Esophagus muscularis mucosa (tissue), 4 donors: ENCODE measurements at places on chromosomes 2 and 18.

GRCh38 chr2:203732092-203732952 lies 25.9 kb downstream of the CD28 start:
- DNase-seq: no peak

GRCh38 chr2:204401114-204401513 lies 144.2 kb upstream of the PARD3B start:
- no peak for DNase-seq

- no peak for DNase-seq
These were observed 40.9 kb upstream of the TRIM43B start for GRCh38 chr2:95525294-95526035.

DNA sequence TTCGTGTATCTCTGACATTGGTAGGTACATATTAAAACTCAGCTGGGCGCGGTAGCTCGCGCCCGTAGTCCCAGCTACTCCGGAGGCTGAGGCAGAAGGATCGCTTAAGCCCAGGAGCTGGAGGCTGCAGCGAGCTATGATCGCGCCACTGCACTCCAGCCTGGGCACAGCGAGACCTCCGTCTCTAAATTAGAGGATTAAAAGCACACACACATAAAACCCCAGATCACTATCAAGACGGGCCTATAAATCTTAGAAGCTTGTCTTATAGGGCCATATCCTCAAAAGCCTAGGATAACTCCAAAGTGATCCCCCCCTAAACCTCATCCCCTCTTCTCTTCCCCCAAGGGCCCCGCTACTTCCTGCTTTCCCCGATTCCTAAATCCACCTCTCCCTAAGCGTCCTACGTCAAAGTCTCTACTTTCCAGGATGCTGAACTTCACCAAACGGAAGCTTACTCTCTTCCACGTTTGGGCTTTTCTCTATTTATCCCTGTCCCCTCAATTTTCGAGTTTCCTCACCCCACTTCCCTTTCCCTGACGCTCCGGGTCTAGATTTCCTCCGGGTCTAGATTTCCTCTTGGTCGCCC lies 707 bp downstream of the KRCC1 start:
- DNase-seq: no peak

DNA sequence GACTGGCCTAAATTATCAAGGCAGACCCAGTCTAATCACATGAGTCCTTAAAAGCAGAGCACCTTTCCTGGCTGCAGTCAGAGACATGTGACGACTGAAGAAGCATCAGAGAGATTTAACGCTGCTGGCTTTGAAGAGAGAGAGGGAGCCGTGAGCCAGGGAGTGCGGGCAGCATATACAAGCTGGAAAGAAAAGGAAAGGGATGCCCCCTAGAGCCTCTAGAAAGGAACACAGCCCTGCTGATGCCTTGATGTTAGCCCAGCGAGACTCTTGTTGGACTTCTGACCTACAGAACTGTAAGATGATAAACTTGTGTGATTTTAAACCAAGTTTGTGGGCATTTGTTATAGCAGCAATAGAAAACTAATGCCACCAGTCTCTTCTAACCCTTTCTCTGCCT lies 58.1 kb downstream of the HEATR5B start:
- no peak for DNase-seq

GRCh38 chr2:134161170-134161547 lies 92.7 kb upstream of the MGAT5 start:
- no peak for DNase-seq

- DNase-seq: no peak
These were observed 2.2 kb downstream of the RBM45 start for GRCh38 chr2:178114462-178114861.

DNA sequence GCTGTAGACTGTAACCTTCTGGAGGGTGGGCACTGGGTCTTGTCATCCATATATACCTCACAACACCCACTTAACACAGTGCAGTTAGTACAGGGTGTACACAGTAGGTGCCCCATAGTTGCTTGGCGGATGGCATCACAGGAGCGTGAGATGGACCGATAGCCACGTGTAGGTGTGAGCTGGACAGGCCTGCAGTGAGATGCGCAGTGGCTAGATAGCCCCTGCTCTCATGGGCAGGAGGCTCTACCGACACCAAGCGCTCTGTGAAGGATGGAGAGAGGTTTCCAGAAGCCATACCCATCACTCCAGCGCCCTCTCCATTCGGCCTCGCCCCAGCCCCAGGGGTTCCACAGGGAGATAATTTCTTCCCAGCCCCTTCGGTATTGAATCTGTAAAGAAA lies 49.5 kb downstream of the CAPN13 start:
- DNase-seq: no peak

DNA sequence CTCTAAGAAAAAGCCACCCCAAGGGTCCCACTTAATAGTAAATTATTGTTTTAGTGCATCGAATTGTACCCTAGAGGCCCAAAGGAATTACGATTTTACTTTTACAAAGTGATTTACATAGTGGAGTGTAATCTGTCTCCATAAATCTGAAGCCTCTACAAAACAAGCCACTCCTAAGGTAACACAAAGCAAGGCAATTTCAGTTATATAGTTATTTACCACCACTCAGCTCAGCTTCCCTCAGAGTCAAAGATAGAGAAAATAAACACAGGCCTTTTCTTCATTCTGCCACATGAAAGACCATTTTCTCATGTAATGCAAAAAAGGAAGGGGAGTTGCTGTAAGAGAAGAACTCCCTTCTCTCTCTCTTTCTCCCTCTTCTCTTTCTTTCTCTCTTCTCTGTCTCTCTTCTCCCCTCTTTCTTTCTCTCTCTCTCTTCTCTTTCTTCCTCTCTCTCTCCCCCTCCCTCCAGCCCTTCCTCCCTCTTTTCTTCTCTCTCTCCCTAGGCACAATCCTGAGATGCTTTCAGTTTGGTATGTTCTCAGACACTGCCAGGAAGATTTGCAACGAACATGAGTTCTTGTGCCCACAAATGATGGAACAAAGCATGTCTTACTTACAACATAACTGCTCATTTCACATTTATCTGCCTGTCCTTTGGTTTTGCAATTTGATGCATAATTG lies 264.5 kb downstream of the BCL2 start:
- DNase-seq: no peak

DNA sequence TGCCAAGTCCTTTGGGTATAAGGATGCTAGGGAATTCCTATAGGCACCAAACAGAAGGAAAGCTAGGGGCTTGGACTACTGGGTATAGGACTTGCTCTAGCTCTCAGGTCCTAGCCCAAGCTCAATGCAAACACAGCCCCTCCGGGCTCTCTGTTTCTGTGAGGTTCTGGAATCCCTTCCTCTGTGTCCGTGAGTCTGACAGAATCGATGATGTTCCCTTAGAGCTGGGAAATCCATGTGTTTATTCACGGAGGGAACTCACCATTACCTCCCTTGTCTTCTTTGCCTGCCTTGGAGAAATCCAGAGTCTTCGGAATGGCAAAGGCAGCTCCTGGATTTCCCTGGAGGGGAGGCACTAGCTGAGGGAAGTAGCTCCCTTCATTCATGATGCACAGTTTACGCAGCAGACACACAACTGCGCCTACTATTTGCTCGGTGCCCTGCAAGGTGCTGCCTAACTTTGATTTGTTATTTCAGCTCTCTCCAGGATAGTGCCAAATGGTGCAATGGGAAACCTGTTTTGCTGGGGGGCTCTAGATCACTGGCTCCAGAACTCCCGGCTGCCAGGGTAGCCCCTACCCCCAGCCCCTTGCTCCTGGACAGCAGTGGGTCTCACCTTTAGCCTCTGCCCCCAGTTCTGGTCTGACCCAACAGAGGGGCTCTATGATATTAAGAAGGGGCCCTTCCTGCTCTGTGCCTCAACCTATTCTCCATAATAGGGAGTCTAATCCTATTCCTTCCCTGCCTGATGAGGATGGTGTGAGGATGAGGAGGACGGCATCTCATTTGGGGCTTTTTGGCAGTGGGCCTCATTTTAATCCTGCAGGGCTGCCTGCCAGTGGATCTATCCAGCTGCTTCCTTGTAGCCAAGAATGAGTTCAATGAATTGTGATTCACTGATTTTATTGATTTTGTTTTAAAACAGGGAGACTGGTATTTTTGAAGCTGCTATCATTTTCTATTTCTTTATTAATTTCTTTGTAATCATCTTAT lies 8.4 kb upstream of the PSMD1 start:
- DNase-seq: no peak

DNA sequence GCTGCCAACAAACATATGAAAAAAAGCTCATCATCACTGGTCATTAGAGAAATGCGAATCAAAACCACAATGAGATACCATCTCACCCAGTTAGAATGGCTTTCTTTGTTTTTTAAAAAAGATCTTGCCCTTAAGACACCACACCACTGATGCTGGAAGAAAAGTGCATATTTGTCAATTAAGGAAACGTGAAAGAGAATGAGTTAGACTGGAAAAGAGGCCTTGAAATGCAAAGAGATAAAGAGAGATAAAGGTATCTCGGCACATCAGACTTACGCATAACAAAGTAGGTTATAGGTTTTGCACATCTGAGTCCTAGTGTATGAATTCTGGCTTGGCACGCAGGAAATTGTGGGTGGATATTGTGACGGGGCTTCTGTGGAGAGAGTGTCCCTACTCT lies 149.5 kb downstream of the MTX2 start:
- no peak for DNase-seq

- DNase-seq: no peak
These were observed 96.2 kb downstream of the CABLES1 start for GRCh38 chr18:23231340-23232021.

DNA sequence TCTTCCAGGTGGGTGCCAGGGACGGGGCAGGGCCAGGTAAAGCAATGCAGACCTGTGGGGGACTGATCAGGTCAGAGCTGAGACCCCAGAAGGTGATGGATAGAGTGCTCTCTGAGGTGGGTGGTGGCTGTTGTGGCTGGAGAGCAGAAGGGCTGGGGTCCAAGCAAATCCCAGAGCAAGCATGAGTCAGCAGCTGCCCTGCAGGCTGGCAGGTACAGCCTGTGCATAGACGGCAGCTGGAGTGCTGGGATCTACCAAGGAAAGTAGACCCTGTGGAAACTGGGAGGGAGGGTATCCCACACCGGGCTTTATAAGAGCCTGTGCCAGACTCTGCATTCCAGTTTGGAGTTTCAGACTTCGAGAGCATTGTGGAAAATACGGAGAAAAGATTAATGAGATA lies 663 bp downstream of the TRIM54 start:
- no peak for DNase-seq

DNA sequence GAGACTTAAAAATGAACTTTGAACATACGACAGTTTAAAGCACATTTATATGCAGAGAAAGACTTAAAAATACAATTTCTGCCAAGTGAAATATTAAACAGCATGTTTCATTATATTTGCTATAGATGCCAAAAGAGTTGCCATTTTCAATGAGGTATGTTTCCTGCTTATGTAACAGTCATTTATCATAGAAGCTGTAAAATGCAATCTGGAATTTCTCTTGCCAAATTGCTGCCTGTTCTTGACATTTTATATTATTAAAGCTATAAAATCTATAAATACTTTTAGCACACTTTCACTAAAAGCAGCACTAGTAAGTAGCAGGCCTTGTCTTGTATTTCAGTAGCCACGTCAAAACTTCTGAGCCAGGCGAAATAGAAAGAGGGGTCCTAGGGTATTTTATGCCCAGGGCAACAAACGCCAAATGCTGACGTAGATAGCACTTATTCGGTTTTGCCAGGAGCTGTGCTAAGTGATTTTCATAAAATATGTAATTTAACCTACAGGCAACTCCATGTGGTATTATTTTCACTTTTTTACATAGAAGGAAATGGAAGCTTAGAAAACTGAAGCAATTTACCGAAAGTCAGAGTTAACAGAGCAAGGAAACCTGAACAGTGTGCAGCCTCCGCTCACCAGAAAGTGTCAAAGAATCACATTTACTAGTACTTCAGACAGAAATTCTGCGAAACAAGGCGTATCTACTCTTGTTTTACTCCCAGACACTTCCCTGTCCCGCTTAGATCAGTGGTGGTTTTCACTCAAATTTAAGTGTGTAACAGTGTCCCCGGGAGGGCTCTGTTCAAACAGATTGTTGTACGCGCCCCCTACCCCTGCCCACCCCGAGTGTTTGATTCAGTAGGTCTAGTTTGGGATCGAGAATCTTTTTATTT lies 1.2 kb upstream of the CYP20A1 start:
- DNase-seq: no peak

DNA sequence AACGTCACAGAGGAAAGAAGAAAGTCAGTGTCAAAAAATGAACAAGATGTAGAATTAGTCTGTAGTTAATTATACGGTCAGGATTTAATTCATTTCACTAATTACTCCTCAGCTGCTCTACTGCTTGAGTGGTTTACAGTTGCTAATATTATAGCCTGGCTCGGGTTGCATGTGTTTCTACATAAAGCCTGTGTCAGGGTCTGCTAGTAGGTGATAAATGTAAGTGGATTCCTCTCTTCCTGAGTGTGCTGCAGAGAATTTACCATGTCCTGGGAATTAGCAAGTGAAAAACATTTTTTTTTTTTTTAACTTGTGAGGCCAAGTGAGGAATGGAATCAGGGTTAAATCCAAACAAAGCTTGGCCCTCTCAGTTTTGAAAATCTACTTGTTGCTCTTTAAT lies 622.6 kb downstream of the EPHA4 start:
- no peak for DNase-seq

GRCh38 chr2:2749206-2749598 lies 418.1 kb upstream of the MYT1L start:
- DNase-seq: no peak

DNA sequence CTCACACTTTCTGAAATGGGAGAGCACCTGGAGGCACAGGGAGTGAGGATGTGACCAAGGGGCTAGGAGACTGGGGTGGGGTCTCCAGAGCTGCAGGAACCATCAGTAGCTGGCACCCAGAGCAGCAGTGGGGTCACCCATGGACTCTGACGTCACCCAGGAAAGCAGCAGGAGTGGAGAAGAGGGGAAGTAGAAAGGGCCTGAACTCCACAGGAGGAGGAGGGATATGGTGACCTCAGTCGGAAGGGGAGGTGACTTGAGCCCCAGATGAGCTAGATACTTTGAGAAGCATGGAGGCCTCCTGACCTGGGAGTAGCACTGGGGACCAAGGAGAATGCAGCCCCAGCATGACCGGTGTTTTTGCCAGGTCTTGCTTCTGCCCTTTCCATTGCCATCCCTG lies 8.8 kb downstream of the NMUR1 start:
- DNase-seq: no peak

DNA sequence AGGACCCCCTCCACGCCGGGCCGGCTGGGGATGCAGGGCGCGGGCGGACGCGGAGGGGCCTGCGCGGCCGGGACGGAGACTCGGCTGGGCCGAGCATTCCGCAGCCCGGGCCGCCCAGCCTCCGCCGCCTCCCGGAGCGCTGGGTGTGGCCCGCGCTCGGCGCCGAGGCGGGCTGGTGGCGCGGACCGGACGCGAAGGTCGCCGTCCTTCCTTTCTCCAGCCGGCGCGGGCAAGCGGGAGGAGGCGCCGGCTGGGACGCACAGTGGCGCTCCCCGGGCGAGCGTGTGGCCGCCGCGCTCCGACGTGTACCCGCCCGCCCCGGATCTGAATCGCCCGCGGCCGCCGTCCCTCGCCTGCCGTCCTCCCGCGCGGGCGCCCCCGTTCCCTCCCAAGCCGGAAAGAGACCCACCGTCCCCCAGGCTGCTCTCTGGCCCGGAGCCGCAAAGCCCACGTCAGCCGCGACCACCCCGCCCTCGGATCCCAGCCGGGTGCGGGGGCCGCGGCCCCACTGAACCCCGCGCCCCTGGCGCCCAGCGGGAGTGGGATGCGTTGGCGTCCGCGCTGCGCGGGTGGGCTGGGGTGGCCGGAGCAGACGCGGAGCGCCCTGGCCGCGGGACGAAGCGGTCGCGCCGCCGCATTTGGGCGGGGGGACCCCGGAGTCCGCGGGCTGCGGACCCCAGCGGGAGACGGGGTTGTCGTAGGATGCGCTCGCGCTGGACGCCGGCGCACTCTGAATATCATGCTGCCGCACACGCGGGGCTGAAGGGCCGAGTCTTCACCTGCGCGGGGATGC lies 634 bp downstream of the SPATS2L start:
- DNase-seq: no peak
